ENCODE measurements at places on chromosomes 4 and X.

DNA sequence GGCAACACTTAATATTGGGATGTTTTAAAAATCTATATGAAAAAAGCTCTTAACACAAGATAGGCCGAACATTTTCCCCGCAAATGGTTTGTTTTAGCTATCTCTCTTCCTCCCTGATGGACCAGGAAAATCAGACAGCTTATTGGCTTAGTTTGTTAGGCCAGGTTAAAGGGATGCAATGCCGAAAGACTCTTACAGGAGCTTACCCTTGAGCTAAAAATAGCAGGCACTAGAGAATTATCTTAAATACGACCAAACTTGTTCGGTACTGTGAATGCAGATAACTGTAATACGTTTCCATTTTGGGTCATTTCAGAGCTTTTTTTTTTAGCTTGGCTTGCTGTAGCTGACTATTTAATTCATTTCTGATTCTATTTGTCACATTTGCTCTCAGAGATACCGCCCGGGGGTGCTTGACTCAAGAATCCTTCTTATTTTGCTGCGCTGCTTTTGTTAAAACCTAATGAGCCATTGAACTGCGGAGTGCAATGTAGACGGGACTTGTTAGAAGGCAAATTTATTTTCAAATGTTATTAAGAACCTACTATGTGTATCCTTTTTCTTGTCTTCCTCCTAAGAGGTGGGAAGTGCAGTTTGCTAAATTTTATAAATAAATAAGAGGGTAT, 23.3 kb downstream of the PPARGC1A start:
- no peak for DNase-seq

DNA sequence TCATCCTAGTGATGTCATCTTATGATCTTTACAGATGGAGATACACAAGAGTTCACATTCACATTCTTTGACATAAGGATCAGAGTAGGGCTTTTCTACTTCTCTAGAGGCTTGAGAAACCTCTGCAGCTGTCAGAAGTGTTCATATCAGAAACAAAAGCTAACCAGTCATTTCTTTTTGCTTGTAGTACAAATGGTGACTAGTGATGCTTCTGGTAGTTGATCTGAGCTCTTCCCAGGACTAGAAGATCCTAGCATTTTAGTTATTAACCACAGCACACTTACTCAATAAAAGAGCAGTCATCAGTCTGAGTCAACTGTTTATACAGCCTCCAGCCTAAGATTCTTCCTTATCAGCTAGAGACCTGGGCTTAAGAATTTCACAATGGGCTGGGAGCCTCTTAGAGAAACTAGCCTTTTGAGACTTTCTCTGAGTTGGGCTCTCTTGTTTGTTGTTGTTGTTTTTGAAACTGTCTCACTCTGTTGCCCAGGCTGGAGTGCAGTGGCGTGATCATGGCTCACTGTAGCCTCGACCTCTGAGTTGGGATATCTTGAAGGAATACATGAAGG, 84.1 kb downstream of the TMEM164 start:
- DNase-seq, result no peak

GRCh38 chrX:153485396-153486080, 9.2 kb upstream of the BGN start:
- DNase-seq, result no peak

- DNase-seq, result no peak
Observed at GRCh38 chr4:161816958-161817357, 346.8 kb downstream of the FSTL5 start.

DNA sequence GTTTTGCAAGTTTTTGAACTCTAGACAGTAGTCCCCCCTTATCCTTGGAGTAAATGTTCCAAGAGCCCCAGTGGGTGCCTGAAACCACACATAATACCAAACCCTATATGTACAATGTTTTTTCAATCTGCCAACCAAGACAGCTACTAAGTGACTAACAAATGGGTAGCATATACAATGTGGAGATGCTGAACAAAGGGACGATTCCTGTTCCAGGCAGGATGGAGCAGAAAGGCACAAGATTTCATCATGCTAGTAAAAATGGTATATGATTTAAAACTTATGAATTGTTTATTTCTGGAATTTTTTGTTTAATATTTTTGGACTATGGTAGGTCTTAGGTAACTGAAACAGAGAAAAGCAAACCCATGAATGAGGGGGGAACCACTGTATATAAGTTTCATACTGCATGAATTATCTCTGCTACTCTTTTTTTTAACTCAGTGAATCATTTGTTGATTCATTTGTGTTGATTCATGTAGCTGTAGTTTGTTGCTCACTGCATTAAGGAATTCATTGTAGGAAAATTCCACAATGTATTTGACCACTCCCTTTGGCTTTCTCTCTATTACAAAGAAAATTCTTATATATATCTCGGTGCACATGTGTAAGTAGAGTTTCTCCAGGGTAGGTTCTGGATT, 21.9 kb upstream of the ANXA3 start:
- no peak for DNase-seq

DNA sequence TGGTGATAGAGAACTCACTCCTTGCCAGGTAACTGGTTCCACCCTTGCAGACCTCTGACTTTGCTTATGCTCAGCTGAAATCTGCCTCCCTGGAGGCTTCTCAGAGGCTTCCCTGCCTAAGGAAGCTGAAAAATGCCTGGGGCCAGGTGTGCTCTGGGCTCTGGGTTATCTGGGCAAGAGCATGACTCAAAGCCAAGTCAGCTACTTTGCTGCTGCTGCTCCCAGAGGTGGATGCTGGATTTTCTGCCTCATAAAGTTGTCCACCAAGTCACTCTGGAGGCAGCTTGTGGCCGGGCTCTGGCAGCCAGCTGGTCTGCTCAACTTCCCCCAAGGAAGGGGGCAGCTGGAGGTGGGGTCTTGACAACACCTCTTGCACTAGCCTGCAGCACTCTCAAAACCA, 132.7 kb downstream of the PJA1 start:
- DNase-seq, result no peak

- no peak for DNase-seq
Observed at GRCh38 chrX:87236830-87237440, 280.7 kb upstream of the KLHL4 start.

DNA sequence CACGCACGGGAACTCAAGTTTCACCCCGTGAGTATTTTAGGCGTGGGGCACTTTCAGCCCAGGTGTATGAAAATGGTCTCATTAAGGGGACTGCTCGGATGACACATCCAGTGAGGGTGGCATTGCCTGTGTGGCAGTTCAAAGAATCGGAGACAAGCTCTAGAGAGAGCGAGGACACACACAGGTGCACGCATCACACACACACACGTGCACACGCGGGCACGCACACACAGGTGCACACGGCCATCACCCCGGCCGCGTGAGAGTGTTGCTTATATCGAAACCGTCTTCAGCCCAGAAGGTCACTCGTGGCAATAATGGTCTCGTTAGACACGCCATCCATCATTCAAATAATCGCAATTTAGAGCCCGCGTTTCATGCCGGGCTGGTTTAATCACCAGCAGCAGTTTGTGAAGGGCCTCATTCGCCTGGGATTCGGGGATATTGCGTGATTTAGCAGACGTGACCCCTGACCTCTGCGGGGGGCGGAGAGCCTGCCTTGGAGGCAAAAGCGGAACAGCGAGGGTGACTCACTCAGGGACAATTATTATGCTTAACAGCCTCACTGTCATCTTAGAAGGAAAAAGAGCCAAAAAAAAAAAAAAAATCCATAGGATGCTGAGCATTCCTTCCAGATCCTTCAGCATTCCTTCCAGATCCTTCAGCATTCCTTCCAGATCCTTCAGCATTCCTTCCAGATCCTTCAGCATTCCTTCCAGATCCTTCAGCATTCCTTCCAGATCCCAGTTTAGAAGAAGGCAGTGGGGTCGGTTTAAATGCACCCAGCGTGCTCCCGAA, 89.4 kb upstream of the PPP2R3B start:
- peak; percentile 28 for DNase-seq

DNA sequence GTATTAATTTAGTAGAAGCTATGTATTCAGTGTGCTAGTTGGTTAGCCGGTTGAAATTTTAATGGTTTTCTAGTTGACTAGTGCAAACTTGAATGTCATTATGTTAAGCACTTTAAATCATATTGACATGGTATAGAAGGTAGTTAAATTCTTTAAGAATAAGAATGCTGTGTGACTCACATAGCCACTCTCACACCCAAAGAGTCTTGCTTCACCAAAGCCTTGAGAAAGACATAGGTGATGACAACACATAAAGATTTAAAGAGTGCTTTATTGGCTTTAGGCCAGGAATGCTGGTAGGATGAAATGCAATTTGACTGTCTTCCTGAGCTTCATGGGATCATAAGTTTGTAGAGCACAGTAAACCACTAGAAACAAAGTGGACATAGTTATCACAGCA, 85.3 kb downstream of the DCAF8L2 start:
- DNase-seq, result no peak

DNA sequence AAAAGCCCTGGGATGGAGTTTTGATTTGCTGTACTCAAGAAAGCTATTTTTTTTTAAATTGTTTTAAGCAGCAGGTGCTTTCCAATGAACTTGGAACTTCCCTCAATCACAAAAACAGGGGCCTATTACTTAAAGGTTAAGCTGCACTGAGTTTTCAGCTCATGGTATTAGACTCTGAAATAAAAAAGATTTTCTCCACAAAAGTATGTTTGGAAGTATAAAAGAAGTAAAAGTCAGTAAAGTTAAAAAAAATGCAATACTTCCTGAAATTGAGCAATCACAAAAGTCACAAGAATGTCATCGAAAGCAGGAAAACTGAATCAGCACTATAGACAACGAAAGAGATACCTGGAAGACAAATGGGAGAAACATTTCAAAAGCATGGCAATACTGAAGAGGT, 38.9 kb upstream of the PLAC8 start:
- no peak for DNase-seq

- no peak for DNase-seq
Observed at GRCh38 chr4:57494821-57495220, 384.6 kb upstream of the IGFBP7 start.

DNA sequence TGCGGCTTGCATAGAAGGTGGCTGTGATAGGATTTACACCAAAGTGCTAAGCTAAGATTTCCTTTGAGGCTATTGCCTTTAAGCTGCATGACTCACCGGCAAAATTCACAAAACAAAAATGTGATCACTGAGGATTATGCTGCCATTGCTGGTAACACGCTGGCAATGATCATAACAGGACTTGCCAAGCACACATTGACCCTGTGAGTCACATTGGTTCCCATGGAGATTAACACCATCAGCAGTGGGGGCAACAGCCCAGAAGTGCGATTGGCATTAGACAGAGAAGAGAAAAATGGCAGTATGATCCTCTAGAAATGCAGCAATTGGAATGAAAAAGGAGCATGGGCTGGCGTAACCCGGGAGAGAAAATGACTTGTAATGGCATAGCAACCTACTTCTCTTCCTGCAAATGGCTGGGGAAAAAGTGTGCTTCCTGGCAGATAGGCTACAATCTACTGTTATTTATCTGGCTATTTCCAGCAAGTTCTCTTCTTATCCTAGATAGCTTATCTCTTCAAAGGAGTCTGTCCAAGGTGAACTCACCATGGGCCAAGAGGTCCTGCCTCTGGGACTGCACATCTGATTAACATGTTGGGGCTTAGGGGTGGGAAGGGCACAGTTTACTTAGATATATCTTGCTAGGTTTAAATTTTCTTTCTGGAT, 314.2 kb upstream of the IGFBP7 start:
- no peak for DNase-seq

GRCh38 chrX:73561801-73562200, 1.2 kb upstream of the CHIC1 start:
- no peak for DNase-seq

- no peak for DNase-seq
Observed at GRCh38 chrX:9133426-9133825, 99.5 kb upstream of the FAM9B start.

- peak; percentile 40 for DNase-seq
Observed at GRCh38 chr4:173420324-173420752, 21.4 kb upstream of the SCRG1 start.

GRCh38 chr4:7236847-7237246, 44.5 kb downstream of the SORCS2 start:
- no peak for DNase-seq

DNA sequence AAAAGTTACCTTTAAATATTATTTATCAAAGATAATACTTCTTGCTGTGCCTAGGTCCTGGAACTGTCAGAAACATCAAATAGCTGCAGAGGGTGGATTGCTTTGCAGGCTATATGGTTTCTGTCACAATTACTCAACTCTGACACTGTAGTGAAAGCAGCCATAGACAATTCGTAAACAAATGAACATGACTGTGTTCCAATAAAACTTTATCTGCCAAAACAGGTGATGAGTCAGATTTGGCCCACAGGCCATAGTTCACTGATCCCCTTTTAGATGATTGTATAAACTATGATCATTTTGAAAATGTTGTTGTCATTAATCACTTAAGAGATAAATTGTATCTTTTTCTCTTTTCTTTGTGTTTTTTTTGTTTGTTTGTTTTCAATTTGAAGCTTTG, 8.4 kb upstream of the MEPE start:
- DNase-seq, result no peak

GRCh38 chrX:113305496-113305895, 464.9 kb upstream of the AMOT start:
- DNase-seq, result no peak

GRCh38 chr4:76087007-76087769, 12.7 kb downstream of the ART3 start:
- DNase-seq, result peak; percentile 84

DNA sequence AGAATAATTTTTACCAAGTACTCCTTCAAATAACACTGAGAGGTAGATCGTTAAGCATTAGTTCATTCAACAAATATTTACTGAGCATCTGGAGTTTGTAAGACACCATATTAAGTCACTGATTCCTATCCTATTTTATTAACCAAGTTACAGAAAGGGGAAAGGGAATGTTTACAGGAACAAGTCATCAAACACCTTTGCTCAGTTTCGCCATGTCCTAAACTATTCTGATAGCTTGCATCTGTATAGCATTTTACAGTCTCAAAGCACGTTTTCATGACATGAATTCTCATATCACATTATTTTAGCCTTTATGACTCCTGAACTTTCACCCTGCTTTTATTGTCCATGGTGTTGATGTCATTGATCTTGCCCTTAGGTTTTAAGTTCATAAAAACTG, 89.2 kb downstream of the AREG start:
- no peak for DNase-seq

DNA sequence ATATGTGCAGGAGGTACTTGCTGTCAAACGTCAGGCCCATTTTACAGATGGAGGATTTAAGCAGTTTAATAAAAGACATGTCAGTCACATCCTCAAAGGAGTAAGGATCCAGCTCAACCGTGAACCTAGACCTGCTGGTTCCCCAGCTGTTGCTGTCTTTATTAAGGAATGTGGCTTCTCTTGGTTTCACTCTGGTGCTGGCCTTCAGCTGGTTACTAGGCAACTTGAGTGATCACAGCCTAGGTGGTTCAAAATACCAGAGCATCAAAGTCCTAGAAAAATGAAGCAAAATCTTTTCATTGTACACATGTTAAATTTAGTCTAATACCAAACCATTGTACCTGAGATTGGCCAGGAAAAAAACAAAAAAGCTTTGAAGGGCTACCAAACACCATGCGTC, 32.7 kb upstream of the GLRA2 start:
- DNase-seq, result no peak

GRCh38 chr4:81030061-81030980, at the start of gene BMP3:
Gene BMP3, plus strand, starts transcription at chr4:81030708. Its CDS starts 577 bp downstream, at chr4:81031285.
- peak; percentile 23 for DNase-seq

DNA sequence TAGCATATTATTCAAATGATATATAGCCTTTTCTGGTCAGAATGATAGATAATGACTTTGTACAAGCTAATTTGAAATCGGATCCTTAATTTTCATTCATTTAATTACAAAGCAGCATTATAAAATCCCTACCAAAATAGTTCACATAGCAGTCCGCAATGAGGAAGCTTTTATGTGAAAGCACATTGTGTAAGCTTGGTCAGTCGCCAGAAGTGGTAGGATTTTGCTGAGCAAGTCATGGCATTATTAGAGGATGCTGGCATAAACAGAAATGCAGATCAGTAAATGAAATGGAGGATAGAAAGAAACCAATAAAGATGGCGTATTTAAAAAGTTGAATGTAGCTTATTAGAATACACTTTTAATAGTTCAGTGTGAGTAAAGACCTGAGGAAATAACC, 93.2 kb upstream of the DIAPH2 start:
- no peak for DNase-seq

Measured in KBM-7 (cell line).